ENCODE measurements at places on chromosomes 1 and 21. TPM values are rescaled to one million over a fixed set of nuclear protein-coding genes. Genes with fewer than 3 reads are reported as not detected.

CALML6 gene
- not detected for total RNA-seq

ZNF593OS gene
- total RNA-seq = not detected

SLC25A24 gene
- total RNA-seq = 49.9 TPM

SPRR2F gene
- total RNA-seq = not detected

DNA sequence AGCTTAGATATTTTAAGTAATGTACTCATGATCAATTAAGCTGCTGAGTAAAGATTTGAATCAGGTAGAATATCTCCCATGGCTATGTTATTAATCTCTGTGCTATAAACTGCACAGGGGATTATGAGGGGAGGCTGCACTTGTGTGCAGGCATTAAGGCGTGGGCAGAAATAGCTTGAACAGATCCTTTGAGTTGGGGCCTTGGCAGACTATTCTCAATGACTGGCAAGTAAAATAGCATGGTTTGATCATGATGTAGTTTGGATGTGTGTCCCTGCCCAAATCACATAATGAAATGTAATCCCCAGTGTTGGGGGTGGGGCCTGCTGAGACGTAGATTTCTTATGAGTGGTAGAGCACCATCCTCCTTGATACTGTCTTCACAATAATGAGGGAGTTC lies 220.3 kb downstream of the PLPP3 start:
- no peak for DNase-seq

GRCh38 chr1:118116401-118116800 lies 68.6 kb downstream of the SPAG17 start:
- no peak for DNase-seq

DNA sequence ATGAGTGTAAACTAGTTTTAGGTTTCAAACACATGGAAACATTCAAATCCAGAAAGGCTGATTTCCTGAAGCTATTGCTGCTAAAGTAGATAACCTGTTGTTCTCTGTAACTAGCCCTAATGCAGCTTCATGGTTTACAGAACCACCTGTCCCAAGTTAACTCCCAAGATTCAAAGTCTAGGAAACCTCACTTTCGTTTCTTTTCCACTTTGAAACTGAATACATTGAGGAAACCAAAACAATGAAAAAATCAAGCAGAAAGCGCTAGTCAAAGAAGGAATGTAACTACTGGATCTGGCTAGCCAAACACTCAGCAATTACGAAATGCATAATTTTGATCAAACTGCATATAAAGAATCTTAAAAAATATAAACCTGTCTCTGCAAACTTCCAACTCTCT lies 17.8 kb downstream of the SLC16A1 start:
- DNase-seq = peak; percentile 21

GRCh38 chr21:37072274-37072987 lies 440 bp downstream of the PIGP start:
- peak; percentile 74 for DNase-seq

DNA sequence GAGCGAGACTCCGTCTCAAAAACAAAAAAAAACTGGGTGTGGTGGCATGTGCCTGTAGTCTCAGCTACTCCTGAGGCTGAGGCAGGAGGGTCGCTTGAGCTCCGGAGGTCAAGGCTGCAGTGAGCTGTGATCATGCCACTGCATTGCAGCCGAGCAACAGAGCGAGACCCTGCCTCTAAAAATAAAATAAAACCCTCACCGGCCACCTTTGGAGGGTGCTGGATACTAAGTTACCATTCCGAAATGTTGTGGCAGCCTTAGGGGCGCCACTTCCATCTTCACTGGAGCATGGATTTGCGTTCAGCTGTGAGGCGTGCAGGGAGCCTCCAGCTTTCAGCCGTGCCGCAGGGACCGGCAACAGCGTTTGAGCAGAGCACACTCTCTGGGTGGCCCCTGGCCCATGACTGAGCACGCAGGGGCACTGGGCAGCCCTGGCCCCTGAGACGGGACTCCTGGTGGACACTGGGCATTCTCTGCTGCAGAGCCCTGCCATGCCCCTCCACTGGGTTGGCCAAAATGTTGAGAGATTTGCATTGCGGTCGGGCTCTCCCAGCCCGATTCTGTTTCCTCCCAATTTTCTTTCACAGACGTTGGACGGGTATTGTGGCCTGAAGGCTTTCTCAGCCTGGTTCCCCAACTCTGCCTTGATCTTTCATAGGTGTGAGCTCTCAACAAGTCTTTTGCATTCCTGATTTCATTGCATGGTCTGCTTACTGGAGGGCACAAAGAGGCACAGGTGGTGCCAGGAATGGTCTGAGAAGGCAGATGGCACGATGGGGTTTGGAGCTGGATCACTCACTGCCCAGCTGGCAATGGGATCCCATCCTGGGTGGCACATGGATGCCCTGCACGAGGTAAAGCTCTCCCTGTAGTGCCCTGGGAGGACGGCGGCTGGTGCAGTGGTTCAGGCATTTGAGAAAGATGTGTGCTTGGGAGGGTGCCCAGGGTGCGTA lies 5.8 kb upstream of the CFAP74 start:
- DNase-seq = no peak

Data from dermis blood vessel endothelial cell (primary cell).